ENCODE measurements at places on chromosomes 4 and X.

DNA sequence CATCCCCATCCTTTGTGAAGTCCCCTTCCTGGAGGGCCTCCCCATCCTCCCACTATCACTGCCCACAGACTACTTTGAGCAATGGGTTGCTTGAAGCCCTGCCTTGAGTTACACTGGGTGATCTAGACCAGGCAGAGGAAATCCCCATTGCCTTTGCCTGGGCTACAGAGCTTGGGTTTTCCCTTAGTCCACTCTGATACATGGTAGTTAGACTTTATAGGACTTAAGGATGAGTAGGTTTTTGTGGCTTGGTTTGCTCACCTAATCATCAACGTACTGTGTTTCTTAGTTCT lies 56.6 kb downstream of the TMEM131L start:
- no peak for DNase-seq

- no peak for DNase-seq
Observed at GRCh38 chr4:6042293-6043063, 24.2 kb upstream of the C4orf50 start.

DNA sequence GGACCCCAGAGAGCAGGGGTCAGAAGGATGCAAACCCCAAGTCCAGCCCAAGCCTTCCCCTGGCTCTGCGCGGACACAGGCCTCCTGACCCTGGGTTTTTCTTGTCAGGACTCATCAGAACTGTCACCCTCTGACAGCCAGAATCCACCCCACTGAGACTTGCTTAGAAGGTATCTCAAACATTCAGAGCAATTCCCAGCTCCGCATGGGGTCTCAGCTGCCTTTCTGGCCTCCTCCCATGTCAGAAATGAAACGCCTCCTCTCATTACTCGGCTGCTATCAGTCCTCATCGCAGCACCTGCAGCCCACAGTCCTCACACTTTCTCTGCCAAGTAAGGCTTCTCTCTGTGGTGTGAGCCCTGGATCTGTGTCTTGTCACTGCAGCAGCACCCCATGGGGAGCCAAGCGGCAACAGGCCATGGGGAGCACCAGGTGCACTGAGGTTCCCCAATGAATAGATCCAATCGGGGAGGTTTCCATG lies 97.8 kb downstream of the WFS1 start:
- DNase-seq: no peak

- no peak for DNase-seq
Observed at GRCh38 chr4:99149426-99150019, 5.4 kb upstream of the ADH4 start.

- no peak for DNase-seq
Observed at GRCh38 chrX:39507034-39507433, 590.7 kb downstream of the BCOR start.

DNA sequence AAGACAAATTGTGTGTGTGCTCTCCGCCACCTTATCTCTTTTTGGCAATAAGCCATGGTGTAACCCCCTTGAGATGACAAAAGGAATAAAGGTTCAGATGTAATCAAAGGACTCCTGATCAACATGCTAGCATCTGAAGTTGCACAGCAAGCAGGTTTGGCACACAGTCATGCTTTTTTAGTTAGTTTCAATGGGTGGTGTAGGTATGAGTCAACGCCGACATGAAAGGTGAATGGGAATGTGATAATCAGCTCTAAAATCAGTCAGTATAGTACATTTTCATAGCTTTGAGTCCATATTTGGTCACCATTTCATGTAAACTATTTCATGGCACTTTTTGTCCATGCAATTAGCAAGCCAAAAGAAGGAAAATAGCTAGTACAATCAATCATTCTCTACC lies 50.4 kb upstream of the ETNPPL start:
- DNase-seq: no peak

DNA sequence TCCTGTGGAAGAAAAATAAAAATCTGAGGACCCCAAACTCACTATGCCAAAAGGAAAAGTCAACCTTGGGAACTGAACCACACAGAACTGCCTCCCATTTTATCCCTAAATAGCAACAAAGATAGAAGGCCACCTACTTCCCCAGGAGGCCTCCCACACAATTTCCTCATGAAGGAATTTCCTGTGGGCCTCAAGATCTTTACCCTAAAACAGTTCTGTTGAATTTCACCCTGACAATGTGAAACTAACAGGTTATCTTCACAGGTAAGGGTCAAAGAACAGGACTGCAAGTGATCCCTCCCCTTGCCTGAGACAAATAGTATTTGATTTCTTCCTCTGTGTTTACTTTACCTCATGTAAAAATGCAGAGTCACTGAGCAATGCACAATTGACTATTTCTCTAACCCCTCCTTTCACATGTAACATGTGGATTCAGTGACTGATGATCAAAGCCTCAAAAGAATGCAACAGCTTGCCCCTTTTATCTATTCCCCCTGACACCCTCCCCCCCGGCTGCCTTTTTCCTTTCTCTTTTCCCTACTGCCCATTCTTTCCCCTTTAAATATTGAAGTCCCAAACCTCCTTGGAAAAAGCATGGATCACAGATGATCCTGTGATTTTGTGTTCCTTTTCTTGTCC lies 33.3 kb downstream of the MEPE start:
- DNase-seq: no peak

DNA sequence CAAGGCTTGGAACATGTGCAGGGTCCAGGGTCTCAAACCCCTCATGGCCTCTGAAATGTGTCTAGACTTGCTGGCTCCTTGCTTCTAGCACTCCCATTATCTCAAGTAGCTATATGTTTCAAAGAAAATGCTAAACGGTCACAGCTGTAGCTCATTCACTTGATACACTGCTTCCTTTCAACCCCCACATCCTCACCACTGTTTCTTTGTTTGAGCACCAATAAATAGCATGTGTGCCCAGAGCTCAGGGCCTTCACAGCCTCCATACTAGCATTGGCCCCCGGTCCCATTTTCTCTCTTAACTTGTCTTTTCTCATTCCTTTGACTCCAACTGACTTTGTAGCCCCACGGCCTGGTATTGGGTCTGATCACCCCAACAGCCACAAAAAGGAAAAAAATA lies 801.8 kb downstream of the STIM2 start:
- DNase-seq: no peak

- DNase-seq: no peak
Observed at GRCh38 chrX:65925005-65925404, 114.9 kb downstream of the VSIG4 start.

DNA sequence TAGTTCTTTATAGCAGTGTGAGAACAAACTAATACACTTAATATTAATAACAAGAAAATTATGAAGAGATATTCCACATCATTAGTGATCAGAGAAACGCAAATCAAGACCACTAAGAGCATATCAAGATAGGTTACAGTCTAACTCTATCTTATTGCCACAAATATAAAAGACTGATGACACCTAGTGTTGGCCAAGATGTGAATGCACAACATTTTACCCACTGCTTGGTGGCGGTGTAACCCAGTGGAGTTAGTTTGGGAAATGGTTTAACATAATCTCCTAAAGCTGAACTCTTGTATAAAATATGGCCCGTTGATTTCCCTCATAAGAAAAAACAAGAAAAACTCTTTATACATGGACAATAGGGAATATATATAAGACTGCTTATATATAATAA lies 92.4 kb downstream of the SLITRK2 start:
- DNase-seq: no peak

DNA sequence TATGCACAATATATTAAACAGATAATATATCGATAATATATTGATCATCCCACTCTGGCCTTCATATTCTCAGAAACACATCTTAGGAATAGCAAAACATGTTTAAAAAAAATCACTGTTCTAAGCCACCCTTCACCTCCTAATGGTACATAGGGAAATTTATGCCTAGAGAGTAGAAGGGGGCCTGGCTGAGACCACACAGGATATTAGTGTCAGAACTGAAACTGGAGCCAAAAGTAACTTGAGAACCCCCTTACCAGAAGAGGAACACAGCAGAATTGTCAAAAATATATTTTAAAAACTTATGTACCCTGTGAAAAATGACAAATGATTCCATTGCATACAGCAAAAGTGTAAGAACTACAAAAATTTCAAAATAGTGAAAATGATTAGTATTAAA lies 173.1 kb downstream of the VSIG4 start:
- DNase-seq: no peak

DNA sequence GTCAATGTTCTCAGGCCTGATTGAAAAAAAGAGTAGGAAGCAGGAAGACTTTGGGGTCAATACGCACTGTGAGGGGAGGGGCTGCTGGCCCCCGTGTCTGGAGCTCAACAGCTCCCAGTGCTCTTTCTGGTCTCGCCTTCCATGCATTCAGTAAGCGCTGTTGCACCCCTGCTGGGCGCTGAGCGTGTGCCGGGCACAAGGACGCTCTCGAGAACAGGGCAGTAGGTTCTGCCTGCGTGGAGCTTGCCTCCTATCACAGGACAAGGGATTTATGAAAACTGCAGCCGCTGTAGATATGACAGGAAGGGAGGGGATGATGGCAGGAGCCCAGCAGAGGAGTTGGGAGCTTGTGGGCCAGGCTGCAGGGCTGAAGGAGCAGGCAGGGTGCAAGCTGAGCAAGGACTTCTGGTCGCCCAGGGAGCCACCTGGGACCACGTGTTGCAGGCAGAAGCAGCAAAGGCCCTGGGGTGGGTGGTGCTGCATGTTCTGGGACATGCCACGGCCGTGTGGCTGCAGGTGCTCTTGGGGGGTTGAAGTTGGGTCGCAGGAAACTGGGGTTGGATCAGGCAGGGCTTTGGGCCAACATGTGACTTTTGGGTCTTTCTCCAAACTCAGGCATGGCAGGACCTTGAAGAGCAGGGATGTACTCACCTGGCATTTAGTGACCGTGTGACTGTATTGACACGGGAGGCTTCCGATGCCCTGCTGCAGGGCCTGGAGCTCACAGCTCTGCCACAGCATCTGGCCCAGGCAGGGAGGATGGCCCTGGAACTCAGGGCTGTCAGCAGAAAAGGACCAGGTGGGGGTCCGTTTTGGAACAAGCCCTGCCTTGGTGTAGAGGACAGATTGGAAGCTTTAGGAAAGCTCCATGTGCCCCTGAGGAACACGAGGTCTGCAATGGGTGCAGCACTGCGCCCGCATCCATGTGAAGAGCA lies 97.9 kb downstream of the CPZ start:
- no peak for DNase-seq

- DNase-seq: no peak
Observed at GRCh38 chr4:154033921-154034320, 245.0 kb upstream of the SFRP2 start.

GRCh38 chr4:94208266-94208665 lies 601 bp downstream of the SMARCAD1 start:
- no peak for DNase-seq

- no peak for DNase-seq
Observed at GRCh38 chr4:163171590-163171989, 4.9 kb upstream of the NAF1 start.

DNA sequence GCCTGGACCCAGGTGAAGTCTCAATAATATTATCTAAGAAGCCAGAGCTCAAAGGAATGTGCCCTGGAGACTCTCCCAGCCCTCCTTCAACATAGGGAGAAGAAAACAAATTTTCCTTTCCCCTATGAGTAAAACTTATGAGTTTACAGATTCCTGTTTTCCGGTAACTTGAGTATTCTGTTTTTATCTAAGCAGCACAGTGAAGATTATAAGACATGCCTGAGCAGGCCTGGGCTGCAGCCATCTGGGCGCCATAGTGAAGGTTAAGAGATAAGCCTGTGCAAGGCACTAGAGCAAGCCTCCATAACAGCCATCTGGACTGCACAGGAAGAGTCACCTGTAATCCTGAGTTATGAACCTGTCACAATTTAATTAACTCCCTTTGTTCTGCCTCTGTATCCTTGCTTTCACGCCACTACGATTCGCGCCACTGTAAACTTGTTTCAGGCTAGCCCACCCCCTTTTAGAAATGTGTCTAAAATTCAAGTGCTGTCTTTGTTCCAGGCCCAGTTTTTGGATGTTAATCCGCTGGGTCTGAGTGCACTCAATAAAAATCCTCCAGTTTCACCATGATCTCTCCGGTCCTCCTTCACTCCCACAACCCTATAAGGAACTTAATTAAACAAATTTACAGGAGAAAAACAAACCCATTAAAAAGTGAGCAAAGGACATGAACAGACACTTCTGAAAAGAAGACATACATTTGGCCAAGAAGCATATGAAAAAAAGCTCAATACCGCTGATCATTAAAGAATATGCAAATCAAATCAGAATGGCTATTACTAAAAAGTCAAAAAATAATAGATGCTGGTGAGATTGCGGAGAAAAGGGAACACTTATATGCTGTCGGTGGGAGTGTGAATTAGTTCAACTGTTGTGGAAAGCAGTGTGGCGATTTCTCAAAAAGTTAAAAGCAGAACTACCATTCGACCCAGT lies 189.5 kb downstream of the APBB2 start:
- DNase-seq: no peak

DNA sequence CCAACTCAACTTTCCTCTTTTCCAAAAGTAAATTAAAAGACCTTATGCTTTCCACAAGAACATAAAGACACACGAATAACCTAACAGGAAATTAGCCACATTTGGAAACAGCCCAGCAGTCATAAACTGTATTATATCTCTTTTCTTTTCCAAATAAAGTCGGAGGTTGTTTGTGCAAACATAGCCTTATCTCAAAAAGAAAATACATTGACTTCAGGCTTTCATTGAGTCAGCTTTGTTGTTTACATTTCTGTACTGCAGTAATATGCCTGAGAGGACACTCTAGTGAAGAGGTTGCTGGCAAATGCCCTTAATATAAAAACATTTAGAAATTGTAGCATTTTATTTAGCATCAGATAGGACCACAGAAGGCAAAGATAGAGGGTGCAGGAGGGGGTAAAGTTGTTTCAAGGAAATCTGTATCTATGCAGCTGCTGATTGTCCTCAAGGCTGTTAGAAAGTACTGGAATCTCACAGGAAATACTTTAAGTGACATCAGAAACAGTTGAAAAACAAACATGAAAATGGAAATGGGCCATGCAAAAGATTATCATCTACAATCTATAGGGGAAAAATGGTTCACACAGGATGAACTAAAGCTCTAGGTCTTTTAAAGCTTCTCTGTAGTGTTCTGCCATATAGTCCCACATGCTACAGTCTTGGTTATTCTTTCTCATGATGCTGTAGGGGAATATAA lies 14.5 kb downstream of the LNX1 start:
- DNase-seq: no peak

DNA sequence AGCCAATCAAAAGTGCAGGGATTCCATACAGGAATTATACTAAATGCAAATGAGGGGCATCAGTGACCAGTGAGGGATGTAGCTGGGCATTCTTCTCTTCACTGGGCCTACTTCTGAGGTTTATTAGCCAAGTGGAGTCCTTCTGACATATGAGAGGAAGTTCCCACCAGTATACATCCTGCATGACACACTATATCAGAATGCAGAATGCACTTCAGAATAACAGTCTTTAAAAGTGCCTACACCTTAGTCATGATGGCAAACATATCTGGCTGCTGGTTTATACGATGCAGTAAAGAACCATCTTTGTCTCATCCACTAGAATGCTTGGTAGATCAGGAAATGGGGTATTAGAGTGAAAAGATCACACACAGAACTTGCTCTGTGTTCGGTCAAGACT lies 180.3 kb upstream of the PPARGC1A start:
- no peak for DNase-seq

Data from stimulated activated CD8-positive, alpha-beta memory T cell treated with anti-CD3 and anti-CD28 coated beads, Interleukin-4, amount 100 ng/mL, for 1 hour (primary cell).